ENCODE measurements at places on chromosomes 12 and 14.
A peak's percentile ranks its signal among the peaks of the same experiment; 100 is the strongest.

- DNase-seq = no peak
These were observed 4.4 kb upstream of the KCNK10 start for GRCh38 chr14:88327497-88327896.

GRCh38 chr12:25775968-25776367 is 182.5 kb upstream of the RASSF8 start:
- DNase-seq = no peak

DNA sequence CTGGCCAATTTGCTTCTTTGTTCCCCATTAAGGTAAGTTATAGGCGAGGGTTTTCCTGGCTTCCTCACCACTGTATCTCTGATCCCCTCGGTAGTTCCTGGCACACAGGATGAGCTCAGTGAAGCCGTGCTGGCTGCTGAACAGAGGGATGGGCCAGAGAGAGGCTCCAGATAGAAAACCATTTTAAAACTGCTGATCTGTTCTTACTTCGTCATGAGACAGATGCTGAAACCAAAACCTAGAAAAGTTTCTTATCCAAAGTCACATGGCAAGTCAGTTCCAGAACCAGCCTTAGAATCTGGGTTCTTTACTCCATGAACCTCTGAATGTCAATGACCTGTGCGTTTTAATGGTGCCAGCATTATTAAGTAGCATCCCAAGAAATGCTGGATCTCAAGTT is 76.3 kb upstream of the RIN3 start:
- no peak for DNase-seq

DNA sequence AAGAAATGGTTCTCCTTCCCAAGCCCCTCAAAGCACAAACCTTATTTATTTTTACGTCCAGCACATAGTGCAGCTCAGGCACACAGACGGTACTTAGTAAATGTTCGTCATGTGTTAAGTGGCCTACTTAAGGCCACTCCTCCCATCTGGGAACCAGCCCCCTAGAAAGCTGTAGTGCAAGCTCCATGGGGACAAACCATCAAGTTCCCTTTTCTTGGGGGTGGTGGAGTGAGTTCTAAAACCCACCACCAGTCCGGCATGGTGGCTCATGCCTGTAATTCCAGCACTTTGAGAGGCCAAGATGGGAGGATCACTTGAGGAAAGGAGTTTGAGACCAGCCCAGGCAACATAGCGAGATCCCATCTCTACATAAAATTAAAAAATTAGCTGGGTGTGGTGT is 49.4 kb downstream of the PITPNM2 start:
- DNase-seq = peak; percentile 25
